CD4-positive, alpha-beta T cell treated with Interleukin-6 at 100 ng/mL for 8 hours (primary cell): ENCODE measurements at places on chromosomes 2 and 18.

DNA sequence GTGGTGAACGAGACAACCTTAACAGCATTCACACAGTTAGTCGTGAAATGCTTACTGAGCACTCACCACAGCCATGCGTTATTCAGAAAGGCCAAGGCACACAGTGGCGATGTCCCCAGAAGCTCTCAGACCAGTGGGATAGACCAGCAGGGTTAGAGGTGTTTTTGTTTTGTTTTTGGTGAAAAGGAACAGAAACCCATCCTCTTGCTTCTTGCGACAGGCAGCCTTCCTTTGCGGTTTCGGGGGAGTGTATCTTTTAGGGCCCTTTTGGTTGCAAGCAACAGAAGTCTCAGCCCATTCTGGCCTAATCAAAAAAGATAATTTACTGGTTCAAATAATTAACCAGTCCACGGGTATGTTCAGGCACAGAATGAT is 4.7 kb downstream of the GNLY start:
- no peak for DNase-seq

GRCh38 chr2:234343372-234343771 is 153.5 kb downstream of the ARL4C start:
- no peak for DNase-seq

- DNase-seq: no peak
Observed at GRCh38 chr2:237254369-237254861, 159.5 kb downstream of the COL6A3 start.

GRCh38 chr18:38454764-38455469 is 889.3 kb upstream of the CELF4 start:
- no peak for DNase-seq

DNA sequence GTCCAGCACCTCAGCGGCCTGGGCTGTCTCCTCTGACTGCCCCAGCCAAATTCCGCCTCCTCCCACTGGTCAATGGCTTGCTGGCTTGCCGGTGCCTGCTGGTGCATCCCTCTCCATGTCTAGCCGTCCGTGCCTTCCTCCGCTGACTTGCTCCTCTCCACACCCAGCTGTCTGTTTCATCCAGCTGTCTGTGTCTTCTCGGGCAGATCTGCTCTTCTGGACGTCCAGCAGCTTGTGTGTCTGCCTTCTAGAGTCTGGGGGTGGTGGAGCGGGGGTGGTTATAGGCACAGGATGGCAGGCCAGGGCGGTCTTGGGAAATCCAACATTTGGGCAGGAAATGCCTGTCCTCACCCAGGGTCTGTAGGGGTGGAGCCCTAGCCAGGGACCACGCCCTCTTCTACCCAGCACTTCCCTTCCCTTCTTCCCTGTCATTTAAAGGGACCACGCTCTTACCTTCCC is 369.2 kb downstream of the GALNT13 start:
- DNase-seq: no peak
